NCI-H345 (cell line): ENCODE measurements at places on chromosomes 4 and X.

DNA sequence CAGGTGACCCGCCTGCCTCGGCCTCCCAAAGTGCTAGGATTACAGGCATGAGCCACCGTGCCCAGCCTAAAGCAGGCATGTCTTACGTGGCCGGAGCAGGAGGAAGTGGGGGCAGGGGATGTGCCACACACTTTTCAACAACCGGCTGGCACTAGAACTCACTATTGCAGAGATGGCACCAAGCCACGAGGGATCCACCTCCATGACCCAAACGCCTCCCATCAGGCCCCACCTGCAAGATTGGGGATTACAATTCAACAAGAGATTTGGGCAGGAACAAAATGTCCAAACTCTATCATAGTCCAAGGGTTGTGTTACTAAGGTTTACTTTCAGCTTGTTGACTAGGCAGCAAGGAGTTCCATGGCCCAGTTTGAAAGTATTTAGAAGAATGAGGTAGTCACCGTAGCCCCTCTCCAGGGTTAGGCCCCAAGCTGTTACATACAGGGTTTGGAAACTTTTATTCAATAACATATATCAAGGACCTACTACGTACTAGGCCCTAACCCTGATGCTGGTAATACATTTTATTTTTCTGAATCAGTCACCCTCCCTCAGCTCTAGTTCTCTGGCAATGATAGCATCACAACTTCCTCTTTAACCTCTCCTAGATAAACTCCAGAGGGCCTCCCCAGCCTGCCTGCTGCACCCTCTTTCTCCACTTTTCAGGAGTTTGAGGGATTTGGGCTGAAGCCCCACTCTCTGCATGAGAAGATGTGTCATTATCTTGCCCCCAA lies 18.0 kb upstream of the TBC1D14 start:
- DNase-seq: no peak

DNA sequence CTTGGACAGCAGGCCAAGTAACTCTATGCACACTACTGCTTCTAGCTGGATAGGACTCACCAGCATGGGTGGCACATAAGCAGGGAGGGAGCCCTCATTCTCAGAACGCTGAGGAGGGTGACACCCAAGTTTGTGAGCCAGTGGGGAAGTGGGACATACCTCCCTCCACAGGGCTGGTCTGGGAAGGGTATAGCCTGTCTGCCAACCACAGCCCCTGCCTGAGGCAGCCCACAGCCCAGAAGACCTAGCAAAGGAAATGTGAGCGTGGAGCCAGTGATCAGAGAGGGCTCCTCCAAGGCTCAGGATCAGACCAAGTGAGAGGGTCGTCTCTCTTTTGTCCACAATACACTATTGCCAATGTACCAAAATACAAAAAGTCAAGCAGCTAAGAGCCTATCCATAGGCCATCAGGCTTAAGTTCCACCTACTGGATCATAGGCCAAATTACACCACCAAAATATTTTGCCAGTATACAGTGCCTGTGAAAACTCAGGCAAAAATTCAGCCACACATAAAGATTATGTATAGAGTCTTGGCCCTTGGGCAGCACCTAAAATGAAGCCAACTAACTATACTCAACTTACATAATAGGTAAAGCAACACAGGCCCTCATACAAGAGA lies 1203.1 kb downstream of the PCDH18 start:
- DNase-seq: no peak

GRCh38 chr4:80897537-80898303 lies 132.8 kb upstream of the BMP3 start:
- no peak for DNase-seq

DNA sequence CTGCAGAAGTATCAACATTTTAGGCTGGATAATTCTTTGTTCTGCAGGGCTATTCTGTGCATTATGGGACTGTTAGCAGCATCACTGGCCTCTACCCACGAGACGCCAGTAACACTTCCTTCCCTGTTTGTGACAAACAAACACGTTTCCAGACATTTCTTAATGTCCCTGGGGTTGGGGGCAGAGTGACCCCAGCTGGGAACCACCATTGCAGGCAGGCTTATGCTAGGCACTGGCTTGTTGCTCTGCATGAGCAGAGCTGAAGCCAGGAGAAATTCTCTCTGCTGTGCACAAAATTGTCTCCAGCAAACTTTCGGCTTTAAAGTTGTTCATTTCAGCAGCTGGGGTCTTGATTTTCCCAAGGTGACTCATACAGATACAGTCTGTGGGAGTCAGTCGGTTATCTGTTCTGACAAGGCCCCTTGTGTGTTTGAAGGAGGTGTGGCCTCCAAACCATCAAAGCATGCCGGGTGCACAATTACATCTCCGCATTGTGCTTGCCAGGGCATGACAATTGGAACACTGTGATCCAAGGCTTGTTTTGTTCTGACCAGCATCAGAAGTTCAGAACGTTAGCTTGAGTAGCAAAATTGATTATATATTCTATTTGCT lies 156.4 kb upstream of the BOD1L1 start:
- no peak for DNase-seq

GRCh38 chr4:23911675-23912455 lies 22.0 kb upstream of the PPARGC1A start:
- no peak for DNase-seq

DNA sequence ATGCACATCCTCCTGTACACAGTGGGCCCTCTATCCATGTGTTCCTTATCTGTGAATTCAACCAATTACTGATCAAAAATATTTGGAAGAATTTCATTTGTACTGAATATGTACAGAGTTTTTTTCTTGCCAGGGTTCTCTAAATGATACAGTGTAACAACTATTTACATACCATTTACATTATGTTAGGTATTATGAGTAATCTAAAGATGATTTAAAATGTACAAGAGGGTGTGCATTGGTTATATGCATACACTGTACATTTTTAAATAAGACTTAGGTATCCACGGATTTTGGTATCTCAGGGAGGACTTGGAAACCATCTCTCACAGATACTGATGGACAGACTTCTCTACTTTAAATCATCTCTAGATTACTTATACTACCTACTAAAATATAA lies 1333.9 kb downstream of the PCDH18 start:
- no peak for DNase-seq

- DNase-seq: no peak
Observed at GRCh38 chrX:25204182-25204581, 188.4 kb upstream of the ARX start.

- DNase-seq: no peak
Observed at GRCh38 chr4:111027526-111027925, 404.6 kb upstream of the PITX2 start.

DNA sequence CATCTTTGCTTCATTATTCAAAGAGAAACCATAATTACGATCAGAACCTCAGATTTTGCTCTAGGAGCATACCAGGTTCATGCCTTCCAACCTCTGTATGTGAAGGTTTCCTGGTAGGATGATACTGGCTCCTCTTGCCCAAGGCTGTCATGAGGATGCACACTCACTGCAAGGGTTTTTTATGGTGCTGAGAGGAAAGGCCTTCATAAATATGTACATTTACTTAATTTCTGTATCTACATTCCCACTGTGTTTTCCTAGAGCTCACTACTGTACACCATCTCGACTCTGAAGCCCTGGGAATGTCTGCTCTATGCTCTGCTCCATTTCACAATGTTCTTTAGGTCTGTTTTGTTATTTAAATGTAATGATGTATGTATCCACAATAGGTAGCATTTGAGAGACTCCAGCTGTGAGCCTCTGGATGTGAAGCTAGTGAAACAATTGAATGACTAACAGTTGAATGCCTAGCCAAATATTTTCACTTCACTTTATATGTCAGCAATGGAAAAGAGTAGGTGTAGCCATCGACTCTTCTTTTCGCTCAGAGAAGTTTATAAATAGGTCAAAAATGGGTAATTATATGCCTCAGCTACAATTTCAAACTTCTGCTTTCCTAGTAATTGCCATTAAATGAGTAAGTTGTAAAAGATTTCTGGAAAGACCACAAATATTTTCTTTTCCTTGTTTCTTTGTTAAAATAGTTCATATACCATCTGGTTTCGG lies 228.0 kb downstream of the PALLD start:
- DNase-seq: peak; percentile 48

DNA sequence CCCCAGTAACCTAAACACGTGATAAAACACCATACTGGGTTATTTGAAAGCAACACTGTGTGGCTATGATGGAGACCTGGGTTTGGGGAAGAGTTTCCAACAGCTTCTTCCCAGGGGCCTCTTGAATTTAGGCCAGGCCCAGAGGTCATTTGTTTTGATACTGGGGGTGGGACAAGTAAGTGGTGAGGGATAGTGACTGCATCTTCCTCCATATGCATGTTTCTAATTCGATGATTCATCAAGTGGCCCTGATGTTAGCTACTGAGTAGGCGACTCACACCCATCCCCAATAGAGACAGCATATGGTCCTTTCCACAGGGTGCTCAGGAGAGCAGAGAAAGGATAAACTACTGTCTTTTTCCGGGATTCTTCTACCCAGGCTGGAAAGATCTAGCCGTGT lies 2.7 kb downstream of the NDP start:
- no peak for DNase-seq

GRCh38 chrX:139739138-139739537 lies 31.2 kb upstream of the MCF2 start:
- no peak for DNase-seq
